Effector memory CD8-positive, alpha-beta T cell (primary cell): ENCODE measurements at places on chromosomes 7 and 10.

DNA sequence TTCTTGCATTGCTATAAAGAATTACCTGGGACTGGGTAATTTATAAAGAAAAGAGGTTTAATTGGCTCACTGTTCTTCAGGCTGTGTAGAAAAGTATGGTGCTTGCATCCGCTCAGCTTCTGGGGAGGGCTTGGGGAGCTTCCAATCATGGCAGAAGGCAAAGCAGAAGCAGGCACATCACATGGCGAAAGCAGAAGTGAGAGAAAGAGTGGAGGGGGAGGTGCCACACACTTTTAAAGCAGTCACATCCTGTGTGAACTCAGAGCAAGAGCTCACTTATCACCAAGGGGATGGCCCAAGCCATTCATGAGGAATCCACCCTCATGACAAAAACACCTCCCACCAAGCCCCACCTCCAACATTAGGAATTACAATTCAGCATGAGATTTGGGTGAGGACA lies 303.5 kb downstream of the OTUD1 start:
- DNase-seq: no peak

DNA sequence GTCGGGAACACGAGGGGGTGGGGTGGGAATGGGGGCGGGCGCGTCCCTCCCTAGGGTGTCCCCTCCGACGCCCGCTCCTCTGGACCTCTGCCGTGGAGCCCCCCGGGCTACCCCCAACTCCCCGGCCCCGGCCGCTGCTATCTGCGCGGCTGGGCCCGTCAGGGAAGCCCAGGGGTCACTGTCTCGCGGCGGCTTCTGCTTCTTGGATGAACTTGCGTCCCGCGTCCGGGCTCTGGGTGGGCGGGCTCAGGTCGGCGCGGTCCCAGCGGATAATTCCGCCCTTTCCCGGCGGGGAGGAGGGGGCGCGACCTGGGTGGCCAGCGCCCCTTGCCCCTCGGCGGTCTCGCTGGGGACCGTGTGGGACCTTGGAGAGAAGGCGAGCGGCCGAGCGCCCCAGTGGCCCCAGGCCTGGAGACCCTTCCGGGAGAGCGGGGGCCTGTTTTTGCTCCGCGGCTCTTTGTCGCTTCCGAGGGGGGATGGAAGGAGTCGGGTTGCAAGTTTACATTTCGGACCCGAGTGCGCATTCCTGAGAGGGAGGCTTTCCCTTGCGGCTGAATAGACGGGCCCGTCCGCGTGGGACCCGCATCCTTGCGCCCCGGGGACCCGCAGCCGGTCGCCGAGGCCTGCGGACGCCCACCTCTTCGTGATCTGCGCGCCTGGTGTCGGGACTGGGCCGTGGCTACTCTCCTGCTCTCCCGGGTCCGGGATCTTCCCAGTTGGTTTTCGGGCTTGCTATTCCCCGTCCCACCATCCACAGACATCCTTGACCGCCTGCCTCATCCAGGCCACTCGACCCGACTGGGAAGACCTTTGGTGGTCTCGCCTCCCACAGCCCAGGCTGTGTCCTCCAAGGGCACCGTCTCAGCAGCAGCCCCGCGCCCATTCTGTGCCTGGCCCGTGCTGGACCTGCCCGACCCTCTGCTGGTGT lies 812 bp downstream of the DOCK1 start:
- DNase-seq: no peak

DNA sequence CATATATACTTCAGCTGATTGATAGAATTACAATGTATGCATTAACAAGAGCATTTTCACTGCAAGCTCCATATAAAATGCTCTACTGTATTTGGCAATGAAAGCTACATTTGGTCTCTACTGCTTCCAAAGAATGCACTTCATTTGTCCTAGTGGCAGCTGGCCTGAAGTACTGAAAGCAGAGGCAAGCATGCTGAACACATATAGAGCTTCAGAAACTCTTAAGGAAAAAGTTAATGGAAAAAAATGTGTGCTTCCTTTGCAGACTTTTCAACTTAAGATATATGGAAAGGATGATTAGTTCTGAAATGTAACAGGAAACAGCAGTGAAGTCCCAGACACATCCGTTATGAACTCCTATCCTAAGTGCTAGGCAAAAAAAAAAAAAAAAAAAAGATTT lies 537.1 kb upstream of the POM121L12 start:
- DNase-seq: no peak

- DNase-seq: no peak
These were observed 134.8 kb downstream of the PHTF2 start for GRCh38 chr7:77933394-77933793.

- DNase-seq: no peak
These were observed 53.4 kb upstream of the FHIP2A start for GRCh38 chr10:114767986-114768821.

- no peak for DNase-seq
These were observed 1.7 kb upstream of the PLXNA4 start for GRCh38 chr7:132578050-132578370.

GRCh38 chr7:117194445-117194844 lies 128.4 kb downstream of the WNT2 start:
- DNase-seq: no peak

- DNase-seq: no peak
These were observed 83.3 kb downstream of the CPXM2 start for GRCh38 chr10:123808286-123808685.

GRCh38 chr10:125479059-125479458 lies 203.9 kb downstream of the TEX36 start:
- DNase-seq: no peak

GRCh38 chr10:105023211-105024111 lies 382.4 kb downstream of the SORCS3 start:
- DNase-seq: no peak
